Activated CD4-positive, alpha-beta T cell treated with anti-CD3 and anti-CD28 coated beads for 24 hours (primary cell): ENCODE measurements at places on chromosomes 2 and 18.

- no peak for DNase-seq
These were observed 103.5 kb upstream of the ASB18 start for GRCh38 chr2:236367506-236368289.

- DNase-seq = no peak
These were observed 849.7 kb downstream of the BCL11A start for GRCh38 chr2:59703796-59704195.

DNA sequence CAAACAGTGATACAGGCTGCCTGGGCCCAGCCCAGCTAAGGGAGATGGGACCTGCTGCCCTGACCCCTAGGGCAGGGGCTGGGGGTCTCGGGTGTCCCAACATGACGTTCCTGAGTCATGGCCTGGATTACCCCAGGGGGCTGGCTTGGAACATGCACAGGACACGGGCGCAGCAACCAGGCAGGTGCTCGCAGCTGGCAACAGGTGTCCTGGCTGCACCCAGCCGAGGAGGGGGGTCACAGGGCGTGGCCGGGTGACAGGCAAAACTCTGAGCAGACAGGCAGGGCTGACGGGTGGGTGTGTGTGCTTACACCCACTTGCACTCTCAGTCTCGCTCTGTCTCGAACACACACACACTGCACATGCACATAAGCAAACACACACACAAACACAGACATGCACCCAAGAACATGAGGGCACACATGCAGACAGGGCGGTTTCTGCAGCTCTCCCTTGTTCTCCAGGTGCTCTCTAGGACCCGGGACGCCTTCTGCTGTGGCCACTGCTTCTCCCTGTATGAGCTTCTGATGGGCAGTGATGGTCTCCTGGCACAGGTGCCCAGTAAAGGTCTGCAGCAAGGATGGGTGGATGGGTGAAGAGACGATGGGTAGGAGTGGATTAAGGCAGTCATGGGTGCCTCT lies 33.7 kb upstream of the TAF1B start:
- no peak for DNase-seq

DNA sequence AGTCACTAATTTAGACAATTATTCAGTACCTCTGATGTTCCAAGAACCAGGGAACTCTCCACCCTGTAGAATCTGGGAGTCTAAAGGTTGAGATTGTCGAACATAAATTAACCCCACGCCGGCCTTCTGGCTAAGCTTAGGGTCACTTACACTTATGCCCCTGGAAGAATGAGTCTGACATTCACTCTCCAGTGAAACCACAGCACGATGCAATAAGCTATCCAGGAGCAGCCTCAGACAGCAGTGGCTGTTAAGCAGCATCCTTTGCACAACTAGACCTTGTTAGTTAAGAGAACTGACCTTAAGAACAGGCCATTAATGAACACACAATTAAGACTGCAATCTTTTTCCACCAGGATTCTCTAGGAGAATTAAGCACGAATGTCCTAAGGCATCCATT lies 25.0 kb downstream of the SH3YL1 start:
- no peak for DNase-seq

DNA sequence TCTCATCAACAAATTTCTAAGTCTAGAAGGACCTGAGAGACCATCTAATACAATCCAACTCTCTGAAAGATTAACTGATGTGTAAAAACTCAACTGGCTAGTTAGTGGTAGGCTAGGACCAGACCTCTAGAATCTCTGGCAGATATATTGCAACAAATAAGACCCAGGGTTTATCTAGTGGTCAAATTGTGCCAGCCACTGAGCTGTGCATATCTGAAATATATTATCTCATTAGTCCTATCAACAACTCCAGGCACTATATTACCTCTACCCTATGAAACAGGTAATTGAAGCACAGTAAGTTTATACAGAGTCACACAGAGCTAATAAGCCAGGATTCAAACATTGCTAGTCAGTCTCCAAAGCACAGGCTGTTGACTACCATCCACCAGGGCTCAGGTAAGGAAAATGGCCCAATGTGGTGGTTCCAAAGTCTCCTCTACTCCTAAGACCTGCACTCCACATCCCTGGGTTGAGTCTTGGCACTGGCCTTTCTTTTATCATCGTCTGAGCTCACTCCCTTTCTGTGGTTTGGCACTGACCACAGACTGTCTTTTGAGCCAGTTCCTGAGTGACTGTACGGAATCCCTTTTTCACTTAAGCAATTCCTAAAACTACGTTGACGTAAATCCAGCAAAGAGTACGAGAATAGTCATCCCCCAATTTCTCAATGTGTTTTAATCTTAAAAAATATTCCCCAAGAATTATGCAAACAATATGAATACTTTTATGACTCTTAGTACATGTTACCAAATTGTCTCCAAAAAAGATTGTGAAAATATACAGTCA lies 11.9 kb upstream of the PID1 start:
- no peak for DNase-seq

DNA sequence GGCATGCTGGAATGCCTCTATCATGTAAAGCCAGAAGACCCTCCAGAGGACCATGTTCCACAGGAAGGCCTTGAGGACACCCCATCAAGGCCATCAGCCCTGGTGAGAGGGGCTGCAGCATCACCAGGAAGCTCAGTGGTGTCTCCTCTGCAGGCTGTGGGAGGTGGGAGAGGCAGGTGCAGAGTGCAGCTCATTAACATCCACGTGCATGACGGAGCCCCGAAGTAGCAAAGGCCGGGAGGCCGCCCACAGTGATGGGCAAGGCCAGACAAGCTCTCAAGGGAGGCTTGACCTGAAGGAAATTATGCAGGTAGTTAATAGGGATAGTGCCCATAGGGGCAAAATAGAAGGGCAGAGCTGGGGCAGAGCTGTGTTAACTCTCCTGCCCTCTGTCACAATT lies 30.3 kb upstream of the SMCHD1 start:
- DNase-seq = no peak

DNA sequence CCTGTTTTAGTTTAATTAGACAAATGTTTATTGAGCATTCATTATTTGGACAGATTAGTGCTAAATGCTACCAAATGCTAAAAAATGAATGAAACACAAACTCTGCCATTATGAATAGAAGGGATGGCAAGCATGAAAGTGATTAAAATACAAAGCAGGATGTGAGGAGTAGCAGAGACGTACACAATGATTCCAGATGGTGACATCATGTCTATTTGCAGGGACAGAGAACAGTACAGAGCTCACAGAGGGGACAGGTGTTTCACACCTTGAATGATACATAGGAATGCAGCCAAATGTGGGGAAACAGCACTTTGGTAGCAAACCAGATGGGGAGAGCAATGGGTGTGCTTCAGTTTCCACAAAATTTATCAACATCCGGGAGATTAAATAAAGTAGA lies 76.3 kb downstream of the CD226 start:
- DNase-seq = no peak

GRCh38 chr18:70291295-70291574 lies 2.4 kb downstream of the SOCS6 start:
- no peak for DNase-seq

DNA sequence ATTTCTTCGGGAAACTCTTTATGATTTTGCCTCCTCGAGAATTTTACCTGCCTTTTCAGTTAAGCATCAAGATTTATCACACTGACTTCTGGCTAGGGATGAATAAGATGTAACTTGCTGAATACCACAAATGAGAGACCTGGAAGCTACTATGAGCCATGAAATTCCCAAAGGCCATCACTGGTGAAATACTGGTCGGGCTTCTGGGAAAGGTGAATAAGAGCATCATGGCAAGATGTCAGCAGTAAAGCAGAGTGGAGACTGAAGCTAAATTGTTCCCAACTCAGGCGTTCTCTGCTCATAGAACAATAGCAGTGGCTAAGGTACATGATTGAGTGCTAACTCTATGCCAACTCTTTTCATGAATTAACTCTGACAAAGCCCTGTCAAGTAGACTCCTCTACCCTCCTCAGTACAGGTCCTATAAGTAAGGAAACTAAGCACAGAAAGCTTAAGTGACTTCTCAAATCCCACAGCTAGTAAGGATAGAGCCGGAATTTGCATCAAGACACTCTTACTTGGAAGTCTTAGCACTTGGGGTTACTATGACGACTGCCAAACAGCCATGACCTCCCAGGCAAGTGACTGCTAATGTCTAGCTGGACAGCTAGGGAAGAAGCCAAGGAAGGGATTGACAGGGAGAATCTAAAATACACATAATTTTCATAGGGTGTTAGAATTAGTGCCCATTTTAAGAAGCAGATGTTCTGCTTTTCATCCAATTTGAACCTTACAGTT lies 22.7 kb upstream of the DSC3 start:
- DNase-seq = no peak

DNA sequence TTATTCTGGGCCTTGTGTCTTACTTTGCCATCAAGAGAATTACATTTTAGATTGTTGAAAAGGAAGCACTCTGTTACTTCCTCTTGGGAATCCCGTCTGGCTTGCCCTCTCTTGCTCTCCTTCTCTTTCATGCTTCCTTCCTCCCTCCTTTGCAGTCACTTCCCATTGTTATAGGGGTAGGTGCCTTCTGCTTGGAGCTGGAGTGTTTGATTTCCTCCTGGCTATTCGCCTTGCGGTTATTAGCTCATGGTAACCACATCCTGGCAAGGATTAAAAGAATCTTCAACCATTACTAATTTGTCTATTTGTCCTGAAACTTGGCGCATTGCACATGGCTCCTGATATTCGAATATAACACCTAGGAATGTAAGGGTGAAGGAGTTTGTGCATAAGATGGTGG lies 115.0 kb downstream of the CERS6 start:
- no peak for DNase-seq

DNA sequence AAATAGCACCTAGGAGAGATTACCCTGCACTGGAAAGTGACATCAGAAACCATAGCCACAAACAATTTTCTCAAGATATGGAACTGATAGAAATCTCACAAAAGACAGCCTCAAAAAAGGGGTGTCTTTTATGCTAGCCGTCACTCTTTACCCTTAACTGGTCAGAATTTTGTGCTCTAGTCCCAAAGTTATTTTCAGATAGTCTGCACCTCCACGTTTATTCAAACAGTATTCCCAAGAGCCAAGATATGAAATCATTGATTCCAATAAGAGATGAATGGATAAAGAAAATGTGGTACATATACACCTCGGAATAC lies 23.5 kb upstream of the PMAIP1 start:
- DNase-seq = no peak
